Mucosa of gallbladder (tissue), 1 donor: ENCODE measurements at places on chromosomes 2 and 18. TPM values are rescaled to one million over a fixed set of nuclear protein-coding genes. Genes with fewer than 3 reads are reported as not detected.

Gene CD8B
- total RNA-seq, result 4.1 TPM

Gene CPLX4
- total RNA-seq, result not detected

Gene DOK6
- 9.6 TPM for total RNA-seq

Gene LCT
- not detected for total RNA-seq

Gene GRP
- not detected for total RNA-seq

Gene CD8B2
- total RNA-seq, result 0.09 TPM

Gene EML6
- total RNA-seq, result 2.1 TPM

Gene HES6
- 18.0 TPM for total RNA-seq

Gene SLC5A6
- 24.9 TPM for total RNA-seq

Gene CLEC4F
- 0.17 TPM for total RNA-seq

DNA sequence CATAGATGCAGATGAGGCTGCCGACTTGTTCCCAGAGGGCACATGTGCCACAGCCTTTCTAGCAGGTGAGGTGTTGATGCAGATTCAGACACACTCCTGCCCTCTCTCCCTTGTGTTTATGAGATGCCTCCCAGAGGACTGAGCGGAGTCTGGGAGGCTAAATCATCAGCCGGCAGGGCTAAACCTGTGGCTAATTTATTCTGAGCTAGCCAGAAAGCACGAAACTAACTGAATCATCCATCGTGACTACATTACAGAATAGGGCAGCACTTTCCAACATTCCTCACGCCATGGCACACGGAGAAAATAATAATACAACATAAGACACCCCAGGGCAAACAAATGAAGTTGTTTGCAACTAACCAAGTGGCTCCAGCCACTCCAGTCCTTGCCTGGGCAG, 101.7 kb upstream of the FZD7 start:
- DNase-seq, result no peak

DNA sequence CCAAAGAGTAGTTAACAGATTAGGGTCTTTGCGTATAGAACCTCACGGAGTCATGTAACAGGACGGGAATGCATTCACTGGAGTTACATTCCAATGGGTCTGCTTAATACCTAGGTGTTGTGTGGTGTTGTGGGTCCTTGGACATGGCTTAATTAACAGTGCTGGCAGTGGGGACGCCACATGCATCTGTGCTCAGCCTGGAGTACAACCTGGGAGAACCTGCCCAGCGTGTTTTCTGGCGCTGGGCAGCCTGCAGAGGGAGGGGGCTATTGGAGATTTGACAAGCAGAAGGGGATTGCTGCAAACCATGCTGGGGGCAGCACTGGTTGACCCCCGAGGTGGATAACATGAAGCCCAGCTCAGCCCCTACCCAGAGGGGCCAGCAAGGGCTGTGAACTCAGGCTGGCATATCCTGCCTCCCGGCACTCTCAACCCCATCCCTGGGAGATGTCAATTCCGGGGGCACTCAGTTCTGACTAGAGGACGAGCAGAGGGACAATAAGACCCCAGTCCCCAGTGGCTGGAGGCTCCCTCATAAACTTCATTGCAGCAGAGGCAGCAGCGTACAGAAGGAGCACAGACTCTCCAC, 29.3 kb upstream of the COPS8 start:
- DNase-seq, result no peak

- DNase-seq, result no peak
Observed at GRCh38 chr2:20186855-20187187, 38.1 kb downstream of the SDC1 start.

GRCh38 chr2:152573168-152573567, 144.1 kb downstream of the PRPF40A start:
- DNase-seq, result peak; percentile 23

GRCh38 chr2:220241423-220241822, 614.0 kb downstream of the SLC4A3 start:
- no peak for DNase-seq

GRCh38 chr2:120901201-120901600, 165.5 kb downstream of the GLI2 start:
- no peak for DNase-seq

GRCh38 chr2:173584676-173585458, 230.2 kb downstream of the CDCA7 start:
- no peak for DNase-seq

GRCh38 chr2:195610717-195611116, 46.3 kb upstream of the SLC39A10 start:
- DNase-seq, result no peak

DNA sequence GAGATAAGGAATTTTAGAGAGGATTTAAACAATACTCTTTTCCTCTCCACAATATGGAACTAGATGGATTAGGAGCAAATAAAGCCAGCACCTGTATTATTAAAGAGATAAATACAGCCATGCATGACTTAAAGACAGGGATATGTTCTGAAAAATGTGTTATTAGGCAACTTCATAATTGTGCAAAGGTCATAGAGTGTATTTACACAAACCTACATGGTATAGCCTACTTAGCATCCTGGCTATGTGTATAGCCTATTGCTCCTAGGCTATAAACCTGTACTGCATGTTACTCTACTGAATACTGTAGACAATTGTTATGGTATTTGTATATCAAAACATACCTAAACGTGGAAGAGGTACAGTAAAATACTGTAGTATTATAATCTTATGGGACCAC, 53.0 kb downstream of the PTRHD1 start:
- DNase-seq, result no peak

- DNase-seq, result no peak
Observed at GRCh38 chr2:152405206-152406118, 70.5 kb downstream of the FMNL2 start.

DNA sequence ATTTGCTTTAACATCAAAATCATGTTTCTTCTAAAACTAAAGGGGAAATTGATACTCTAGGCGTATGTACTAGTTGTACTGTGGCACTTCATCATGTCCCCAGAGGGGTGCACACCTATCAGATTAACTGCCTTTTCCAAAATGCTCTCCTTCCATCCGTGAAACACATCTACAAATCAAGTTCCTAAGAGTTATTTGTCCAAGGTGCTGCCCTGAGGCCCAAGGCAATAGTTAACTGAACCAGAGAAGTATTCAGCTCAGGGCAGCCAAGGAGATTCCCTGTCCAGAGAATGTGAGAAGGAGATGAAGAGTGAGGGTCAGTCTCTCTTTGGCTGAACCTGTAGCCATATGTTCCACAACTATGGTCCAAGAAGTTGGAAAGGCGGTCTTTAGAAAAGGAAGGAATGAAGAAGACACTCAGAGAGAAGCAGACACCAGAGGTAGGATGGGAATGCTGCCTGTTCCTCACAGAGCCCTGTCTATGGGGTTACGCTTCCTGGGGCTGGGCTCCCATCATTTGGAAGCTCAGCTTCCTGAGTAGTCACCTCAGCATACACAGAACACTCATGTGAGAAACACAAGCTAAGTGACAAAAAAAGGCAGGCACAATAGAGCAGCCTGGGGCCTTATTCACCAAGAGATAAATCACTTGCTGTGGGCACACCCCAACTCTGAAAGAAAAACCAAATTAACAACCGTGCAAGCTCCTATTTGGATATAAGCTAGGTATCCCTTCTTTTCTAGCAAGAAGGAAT, 55.6 kb downstream of the ANKRD44 start:
- DNase-seq, result no peak

DNA sequence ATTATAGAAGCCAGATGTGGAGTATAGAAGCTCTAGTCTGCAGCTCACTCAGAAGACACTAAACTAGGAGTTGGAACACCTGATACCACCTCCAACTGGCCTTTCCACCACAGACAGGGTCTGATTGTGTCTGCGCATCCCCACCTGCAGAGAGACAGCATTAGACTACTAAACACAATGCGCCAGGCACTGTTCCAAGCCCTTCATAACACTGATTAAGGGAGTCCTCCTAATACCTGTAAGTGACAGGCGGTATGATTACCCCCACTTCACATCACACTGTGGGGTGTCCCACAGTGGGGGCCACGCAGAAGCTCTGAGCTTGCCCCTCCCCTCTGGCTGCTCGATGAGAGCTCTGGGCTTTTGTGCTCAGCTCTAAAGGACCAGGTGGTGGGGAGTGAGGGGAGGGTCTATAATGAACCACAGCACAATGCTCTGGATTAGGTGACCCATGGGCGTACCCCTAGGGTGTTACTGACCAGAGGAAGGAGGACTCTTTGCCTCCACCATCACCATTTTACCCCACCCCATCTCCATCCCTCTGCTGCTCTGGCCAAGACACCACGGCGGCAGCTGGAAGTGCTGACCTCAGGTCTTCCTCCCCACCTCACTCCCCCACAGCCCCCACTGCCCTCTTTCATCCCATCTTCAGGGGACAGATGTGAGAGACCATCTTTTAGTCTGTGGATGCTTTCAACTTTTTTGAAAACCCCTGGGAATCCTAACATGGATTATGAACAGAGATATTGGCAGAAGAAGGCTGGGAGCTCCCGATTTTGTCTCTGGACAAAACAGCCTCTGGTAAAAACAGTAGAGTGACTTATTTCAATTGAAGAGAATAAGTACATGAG, 145.1 kb downstream of the GFPT1 start:
- no peak for DNase-seq

DNA sequence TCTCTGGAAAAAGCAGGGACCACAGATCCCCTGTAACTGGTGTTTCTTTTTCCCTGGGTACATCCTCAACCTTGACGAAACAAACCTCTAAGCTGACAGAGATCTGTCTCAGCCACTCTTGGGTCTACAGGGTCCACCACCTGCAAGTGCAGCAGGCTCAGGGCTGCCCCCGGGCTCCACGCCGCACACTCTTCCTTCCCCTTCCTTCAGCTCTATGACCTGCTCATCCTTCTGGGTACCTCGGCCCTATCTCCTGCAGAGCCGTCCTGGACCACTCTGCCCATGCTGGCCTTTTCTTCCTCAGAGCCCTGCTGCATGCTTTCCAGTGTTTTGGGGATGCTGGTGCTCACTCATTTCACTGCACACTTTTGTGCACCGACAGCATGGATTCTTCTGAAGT, 27.5 kb downstream of the TUBB6 start:
- no peak for DNase-seq

DNA sequence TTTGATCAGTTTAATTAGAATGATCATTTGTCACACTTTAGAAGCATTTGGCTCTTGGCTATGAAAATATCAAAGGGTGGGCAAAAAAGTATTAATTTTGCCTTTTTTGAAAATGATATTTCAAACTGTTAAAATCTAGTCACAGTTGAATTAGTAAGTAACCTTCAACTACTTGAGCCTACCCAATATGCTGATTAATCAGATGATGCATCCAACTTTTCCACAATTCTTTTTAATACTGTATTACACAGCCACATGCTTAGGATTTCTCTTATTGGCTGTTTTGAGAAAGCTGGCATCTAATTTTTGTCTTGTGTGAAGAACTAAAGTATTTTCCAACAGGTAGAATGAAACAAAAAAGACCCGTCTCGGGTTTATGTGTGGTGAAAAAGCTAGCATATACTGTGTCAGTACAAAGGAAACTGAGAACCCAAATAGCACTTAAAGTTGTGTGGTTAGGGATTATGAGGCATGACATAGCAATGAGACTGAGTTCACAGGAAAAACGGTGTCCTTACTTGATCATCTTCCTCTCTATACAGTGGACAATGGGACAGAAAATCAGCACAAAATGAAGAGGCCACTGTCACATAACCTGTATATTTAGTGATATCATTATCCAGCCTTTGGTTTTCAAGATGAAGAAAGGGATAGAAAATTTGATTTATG, 11.7 kb downstream of the OSBPL6 start:
- no peak for DNase-seq

DNA sequence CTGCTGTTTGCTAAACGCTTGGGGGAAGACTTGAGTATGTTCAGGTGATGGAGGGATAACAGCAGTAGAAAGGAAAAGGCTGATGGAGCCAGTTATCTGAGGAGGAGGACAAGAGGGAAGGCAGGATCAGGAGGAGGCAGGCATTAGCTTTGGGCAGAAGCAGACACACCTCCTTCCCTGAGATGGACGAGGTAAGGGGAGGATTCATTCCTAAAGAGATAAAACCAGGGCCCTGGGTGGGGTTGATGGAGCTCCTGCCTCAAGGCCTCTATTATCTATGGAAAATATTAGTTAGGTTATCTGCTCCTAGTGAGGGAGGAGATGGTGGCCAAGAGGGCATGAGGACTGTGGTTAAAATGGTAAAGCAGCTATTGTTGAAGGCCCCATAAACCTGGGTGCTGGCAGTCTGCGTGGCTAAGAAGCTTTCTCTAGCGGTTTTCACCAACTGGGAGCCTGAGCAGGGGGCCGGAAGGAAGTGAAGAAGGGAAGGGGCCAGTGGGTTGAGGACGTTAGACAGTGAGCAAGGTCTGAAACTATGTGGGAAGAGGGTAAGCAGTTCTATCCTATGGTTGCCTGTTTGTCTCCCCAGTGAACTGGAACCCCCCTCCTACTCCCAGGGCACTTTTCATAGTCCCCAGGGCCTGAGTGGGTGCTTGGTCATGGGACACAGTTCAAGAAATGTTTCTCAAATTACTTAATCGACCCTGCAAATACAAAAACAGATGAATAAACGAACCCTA, 56.6 kb upstream of the HK2 start:
- no peak for DNase-seq

DNA sequence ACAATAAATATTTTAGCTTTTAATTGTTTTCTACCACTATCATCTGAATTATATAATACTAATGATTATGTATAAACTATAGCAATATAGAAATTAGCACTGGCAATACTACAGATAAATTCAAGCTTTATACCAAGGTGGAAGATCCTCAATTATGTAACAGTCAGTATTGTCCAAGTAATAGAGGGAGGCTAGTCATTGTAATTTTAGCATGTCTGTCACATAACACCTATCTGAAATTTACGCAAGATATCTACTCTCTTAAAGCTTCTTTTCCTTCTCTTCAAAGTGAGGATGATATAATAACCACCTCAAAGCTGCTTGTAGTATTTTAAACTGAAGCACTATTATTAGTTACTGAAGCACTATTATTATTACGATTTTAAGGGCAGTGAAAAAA, 12.2 kb downstream of the KCNJ3 start:
- DNase-seq, result no peak

DNA sequence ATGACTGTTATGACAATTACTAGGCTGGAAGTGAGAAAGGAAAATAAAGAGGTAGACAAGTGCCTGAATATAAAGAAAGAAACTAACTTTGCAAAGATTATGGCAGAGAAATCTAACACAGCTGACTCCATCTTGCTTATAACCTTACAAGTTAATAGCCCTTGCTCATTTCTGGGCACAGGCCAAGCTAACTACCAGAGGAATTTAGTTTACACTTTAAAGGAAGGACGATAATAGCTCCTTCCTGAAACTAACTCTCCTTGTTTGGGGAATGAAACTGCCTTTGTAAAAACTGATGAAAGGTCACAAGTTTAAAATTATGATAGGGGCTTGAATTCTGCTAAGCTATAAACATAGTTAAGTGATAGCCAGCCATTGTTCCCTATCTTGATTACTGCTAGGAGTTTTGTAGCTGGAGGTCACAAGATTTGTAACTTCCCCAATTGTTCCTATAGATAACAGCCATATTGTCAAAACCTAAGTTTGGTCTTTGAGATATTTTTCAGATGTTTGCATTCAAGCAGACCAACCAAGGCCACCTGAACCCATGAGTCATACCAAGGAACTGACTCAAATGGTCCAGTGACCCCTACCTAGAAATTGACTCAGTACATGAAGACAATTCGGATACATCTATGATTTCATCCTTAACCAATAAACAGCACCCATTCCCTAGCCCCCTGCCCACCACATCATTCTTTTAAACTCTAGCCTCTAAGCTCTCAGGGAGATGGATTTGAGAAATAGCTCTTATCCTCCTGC, 209.2 kb upstream of the LRATD1 start:
- DNase-seq, result no peak

- peak; percentile 68 for DNase-seq
Observed at GRCh38 chr2:188291617-188292347, at the start of gene GULP1. Gene GULP1, plus strand, starts transcription at chr2:188291874. Its CDS starts 185,829 bp downstream, at chr2:188477703.

GRCh38 chr2:136031711-136032110, 46.3 kb upstream of the DARS1 start:
- no peak for DNase-seq

GRCh38 chr2:4091869-4092268, 388.5 kb downstream of the DCDC2C start:
- no peak for DNase-seq
